ENCODE measurements at places on chromosomes 13 and 19.
A peak's percentile ranks its signal among the peaks of the same experiment; 100 is the strongest.

- H3K4me1 ChIP-seq: no peaks in the 10 kb centered on the region
- H3K27me3 ChIP-seq: no peaks in the 10 kb centered on the region
- no peak overlapping the region for H3K27ac ChIP-seq
- H3K36me3 ChIP-seq: no peaks in the 10 kb centered on the region
- H3K4me3 ChIP-seq: no peak overlapping the region
- DNase-seq: no peak
Measured at GRCh38 chr13:94140027-94140426, 339.5 kb downstream of the DCT start.

DNA sequence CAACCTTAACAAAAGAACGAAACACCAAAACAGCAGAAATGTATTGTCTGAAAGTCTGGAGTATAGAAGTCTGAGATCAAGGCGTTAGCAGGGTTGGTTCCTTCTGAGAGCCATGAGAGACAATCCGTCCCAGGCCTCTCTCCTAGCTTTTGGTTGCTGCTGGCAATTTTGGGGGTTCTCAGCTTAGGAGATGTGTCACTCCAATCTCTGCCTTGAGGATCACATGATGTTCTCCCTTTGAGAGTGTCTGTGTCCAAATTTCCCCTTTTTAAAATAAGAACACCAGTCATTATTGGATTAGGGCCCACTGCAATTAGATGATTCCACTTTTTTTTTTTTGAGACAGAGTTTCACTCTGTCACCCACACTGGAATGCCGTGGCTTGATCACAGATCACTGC is 10.1 kb downstream of the KCNN1 start:
- no peak overlapping the region for H3K27ac ChIP-seq
- no peak for DNase-seq
- no peaks in the 10 kb centered on the region for H3K4me1 ChIP-seq
- no peak overlapping the region for H3K4me3 ChIP-seq

- DNase-seq: peak; percentile 74
- no peaks in the 10 kb centered on the region for H3K36me3 ChIP-seq
- no peak overlapping the region for H3K27ac ChIP-seq
- H3K4me3 ChIP-seq: no peak overlapping the region
Measured at GRCh38 chr19:35352448-35353304, 5.0 kb downstream of the FFAR1 start.

GRCh38 chr13:109780845-109781383 is 5.5 kb downstream of the IRS2 start:
- H3K4me3 ChIP-seq: peak overlapping the region; percentile 70
- no peaks in the 10 kb centered on the region for H3K27me3 ChIP-seq
- H3K27ac ChIP-seq: no peak overlapping the region
- H3K36me3 ChIP-seq: no peaks in the 10 kb centered on the region
- DNase-seq: no peak

DNA sequence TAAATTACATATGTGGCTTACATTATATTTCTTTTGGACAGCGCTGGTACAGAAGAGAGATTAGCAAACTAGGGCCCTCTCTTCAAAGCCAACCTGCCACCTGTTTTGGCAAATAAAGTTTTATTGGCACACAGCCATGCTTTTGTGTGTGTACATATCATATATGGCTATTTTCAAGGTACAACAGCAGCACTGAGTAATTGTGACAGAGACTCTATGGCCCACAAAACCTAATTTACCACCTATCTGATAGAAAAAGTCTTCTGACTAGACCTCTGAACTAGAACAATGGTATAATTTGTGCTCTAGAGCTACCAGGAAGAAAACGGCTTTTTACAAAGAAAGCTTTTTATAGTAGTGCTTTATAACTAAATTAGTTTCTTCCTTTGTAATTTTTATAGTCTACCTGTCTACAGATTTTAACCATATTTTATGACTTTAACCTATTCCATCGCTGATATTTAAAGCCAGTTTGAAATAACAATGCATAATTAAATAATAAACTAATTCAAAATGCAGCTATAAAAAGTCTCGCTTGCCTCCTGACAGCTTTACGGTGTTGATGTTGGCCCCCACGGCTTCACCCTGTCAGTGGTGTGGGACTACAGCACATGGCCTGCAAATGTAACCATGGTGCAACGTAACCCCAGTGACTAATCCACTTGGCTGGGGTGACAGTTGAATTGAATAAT is 17.7 kb upstream of the DPY19L3 start:
- DNase-seq: peak; percentile 59
- H3K36me3 ChIP-seq: no peaks in the 10 kb centered on the region
- H3K4me3 ChIP-seq: no peak overlapping the region

- no peaks in the 10 kb centered on the region for H3K36me3 ChIP-seq
- no peak for DNase-seq
- H3K27ac ChIP-seq: no peak overlapping the region
Measured at GRCh38 chr13:100461309-100462030, 127.1 kb downstream of the GGACT start.

- no peaks in the 10 kb centered on the region for H3K27me3 ChIP-seq
- H3K36me3 ChIP-seq: no peaks in the 10 kb centered on the region
- H3K4me3 ChIP-seq: no peak overlapping the region
- H3K27ac ChIP-seq: no peak overlapping the region
- no peaks in the 10 kb centered on the region for H3K4me1 ChIP-seq
Measured at GRCh38 chr13:60026286-60026685, 137.4 kb downstream of the DIAPH3 start.

- H3K36me3 ChIP-seq: no peaks in the 10 kb centered on the region
- H3K27me3 ChIP-seq: no peaks in the 10 kb centered on the region
- H3K27ac ChIP-seq: no peak overlapping the region
- no peak overlapping the region for H3K4me3 ChIP-seq
- peaks cover 2% of the 10 kb centered on the region for H3K4me1 ChIP-seq
Measured at GRCh38 chr13:22455036-22455435, 725.7 kb upstream of the SGCG start.

DNA sequence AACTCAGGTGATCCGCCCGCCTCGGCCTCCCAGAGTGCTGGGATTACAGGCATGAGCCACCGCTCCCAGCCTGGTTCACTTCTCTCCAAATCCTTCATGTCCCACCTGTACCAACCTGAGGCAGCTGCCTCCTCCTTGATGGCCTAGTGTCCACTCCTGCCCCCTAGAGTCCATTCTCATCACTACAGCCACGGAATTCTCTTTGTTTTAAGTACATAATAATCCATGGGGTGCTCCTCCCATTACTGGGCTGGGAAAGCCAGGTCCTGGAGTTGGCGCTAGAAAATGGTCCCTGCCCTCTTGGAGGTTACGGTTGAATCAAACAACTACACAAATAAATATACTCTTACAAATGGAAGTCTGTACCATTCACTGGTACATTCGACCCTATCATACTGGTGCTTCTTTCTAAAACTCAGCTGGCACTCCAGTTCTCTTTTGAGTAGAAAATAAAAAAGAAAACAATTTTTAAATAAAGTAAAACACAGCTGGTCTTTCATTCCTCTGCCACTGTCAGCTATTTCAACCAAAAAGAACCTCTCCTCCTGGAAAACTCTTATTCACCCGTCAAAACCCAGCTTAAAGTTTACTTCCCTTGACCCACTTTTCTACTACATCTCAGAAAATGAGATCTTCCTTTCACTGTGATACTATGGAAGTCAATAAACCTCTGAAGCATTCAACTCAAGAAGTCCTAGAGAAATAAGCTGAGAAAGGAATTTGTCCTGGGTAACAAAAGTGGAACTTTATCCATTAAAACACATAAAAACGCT is 22.4 kb upstream of the ARHGEF18 start:
- no peak overlapping the region for H3K4me3 ChIP-seq
- H3K36me3 ChIP-seq: no peaks in the 10 kb centered on the region
- DNase-seq: peak; percentile 24
- no peaks in the 10 kb centered on the region for H3K4me1 ChIP-seq

All from aorta (tissue), 5 donors.